Activated gamma-delta T cell treated with Interleukin-2 at 50 U/mL for 16 hours (primary cell): ENCODE measurements at places on chromosomes 13 and 19.

- DNase-seq: peak; percentile 61
Observed at GRCh38 chr19:3359015-3359918, 7.1 kb upstream of the NFIC start.

DNA sequence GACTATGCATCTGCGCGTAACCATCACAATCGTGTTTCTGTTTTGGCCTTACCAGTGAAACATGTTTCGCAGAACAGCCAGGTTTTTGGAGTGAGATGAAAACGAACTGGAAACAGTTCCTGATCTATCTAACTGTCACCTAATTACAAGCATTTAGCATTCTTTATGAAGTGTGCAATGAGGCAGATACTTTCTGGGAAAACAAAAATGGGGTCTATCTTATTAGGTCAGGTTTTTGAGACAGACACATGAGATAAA lies 182.8 kb downstream of the LMO7 start:
- no peak for DNase-seq

- DNase-seq: no peak
Observed at GRCh38 chr13:23710366-23710765, 140.2 kb downstream of the TNFRSF19 start.

DNA sequence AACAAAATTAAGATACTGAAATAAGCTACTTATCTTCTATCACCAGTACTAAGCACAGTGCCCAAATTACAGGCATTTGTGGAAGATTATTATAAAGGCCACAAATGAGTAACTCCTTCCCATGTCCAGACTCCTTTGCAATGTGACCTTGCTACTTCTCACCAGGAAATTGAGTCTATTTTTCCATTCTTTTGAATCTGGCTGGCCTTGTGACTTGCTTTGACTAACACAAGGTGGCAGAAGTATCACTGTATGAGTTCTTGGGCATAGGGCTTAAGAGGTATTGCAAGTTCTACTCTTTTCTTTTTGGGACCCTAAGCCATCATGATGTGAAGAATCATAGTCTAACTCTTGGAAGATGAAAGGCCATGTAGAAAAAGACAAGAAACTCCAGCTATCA lies 49.9 kb downstream of the UGGT2 start:
- no peak for DNase-seq

GRCh38 chr13:30022256-30022655 lies 171.8 kb upstream of the UBL3 start:
- no peak for DNase-seq

DNA sequence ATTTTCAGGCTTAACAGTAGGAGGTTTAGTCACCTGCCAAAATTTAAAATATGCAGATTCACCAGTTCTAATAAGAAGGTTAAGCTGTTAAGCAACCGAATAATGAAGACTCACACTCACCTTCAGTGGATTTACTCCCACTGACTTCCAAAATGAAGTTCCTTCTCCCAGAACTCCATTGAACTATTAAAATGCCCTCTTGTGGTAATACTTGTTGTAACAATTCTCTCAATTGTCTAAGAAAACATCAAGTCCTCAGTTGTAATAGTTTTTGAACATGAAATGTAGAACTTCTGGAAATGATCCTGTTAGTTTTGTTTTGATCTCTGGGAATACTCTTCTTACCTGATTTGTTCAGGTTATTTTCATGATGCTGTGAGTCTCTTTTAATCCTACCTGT lies 522.0 kb upstream of the ATXN8OS start:
- DNase-seq: no peak

DNA sequence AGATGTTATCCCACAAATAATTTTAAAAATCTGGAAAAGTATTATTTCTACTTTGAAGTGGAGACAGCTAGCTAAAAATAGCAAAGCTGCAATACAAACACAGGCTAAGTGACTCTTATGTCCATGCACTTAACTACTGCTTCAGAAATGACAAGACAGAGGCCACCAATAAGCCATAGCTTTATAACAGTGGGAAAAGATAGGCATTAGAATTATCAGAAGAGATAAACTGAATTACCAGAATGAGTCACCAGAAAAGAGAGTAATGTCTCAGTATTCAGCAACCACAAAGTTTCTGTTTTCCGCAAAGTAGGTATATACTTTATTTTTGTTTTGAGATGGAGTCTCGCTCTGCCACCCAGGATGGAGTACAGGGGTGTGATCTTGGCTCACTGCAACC lies 17.1 kb downstream of the CLN5 start:
- no peak for DNase-seq

DNA sequence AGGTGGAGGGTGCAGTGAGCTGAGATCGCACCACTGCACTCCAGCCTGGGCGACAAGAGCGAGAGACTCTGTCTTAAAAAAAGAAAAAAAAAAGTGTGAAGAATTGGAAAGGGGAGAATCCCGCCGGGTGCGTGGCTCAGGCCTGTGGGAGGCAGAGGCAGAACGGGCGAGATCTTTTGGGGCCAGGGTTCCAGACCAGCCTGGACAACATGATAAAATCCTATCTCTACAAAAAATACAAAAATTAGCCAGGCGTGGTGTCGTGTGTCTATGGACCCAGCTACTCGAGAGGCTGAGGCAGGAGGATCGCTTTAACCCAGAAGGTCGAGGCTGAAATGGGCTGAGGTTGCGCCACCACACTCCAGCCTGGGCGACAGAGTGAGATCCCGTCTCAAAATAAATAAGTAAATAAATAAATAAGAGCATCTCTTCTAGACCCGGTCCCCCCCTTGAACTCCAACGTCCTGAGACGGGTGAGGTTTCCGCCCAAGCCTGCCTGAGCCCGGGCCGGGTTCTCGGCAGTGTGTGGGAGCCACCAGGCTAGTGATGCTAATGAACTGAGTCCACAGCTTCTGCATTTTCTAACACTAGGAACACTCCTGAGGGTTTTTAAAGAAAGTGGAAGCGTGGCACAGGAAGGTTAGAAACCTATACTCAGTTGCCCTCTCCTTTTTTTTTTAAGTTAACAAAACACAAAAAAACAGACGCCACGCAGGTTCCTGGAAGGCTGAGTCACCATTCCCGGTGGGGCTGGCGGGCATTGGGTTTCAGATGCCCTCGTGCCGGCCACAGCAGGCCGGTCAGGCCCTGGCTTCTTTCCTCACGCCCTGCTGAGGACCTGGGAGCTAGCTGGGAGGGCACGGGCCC lies 22.0 kb downstream of the GPX4 start:
- DNase-seq: no peak

DNA sequence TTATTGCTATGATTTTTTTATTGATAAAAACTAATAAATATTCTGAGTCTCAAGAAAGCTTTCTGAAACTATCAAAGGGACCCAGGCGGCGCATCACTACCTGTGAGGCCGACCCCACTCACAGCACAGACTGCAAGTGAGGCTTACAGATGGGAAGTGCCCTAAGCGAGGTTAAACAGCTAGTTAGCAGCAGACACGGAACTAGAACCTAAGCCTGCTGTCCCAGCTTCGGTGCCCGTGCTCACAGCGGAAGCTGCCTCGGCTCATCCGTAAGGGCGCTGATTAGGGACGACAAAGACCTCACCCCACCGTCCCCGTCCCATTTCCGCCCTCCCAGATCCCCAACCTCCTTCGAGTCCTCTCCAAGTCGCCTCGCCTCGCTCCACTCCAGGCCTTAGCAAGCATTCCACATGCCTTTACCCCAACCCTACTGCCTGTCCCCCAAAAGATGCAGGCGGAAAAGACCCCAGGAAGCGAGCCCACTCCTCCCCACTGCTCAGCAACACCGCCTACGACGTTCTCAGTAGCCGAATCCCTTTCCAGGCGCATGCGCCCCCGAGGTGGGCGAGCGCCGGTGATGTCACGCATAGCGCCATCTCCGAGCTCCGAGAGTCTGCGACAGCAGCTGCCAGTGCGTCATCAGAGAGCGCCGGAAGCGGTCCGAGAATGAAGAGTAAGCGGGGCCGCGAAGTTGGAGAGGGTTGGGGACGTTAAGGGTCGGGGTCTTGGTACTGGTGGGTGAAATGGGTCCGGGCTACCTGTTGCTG lies at the start of gene POP4:
Gene POP4, plus strand, starts transcription at position 631 of the 767 bp plus-strand sequence. Its CDS starts 36 bp downstream, at position 667.
- DNase-seq: peak; percentile 97

DNA sequence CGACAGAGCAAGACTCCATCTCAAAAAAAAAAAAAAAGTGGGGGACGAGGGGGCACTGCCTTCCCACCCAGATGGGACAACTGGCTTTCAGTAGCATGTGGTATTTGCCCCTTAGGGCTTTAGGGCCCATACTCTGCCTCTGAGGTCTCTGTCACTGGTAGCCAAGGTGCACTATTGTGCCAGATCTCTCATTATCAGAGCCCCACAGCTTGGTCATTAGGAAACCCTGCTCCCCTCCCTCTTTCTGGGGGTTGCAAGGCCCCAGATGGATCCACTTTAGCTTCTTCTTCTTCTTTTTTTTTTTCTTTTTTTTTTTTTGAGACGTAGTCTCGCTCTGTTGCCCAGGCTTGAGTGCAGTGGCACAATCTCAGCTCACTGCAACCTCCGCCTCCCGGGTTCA lies 11.2 kb upstream of the ZNF358 start:
- DNase-seq: no peak

DNA sequence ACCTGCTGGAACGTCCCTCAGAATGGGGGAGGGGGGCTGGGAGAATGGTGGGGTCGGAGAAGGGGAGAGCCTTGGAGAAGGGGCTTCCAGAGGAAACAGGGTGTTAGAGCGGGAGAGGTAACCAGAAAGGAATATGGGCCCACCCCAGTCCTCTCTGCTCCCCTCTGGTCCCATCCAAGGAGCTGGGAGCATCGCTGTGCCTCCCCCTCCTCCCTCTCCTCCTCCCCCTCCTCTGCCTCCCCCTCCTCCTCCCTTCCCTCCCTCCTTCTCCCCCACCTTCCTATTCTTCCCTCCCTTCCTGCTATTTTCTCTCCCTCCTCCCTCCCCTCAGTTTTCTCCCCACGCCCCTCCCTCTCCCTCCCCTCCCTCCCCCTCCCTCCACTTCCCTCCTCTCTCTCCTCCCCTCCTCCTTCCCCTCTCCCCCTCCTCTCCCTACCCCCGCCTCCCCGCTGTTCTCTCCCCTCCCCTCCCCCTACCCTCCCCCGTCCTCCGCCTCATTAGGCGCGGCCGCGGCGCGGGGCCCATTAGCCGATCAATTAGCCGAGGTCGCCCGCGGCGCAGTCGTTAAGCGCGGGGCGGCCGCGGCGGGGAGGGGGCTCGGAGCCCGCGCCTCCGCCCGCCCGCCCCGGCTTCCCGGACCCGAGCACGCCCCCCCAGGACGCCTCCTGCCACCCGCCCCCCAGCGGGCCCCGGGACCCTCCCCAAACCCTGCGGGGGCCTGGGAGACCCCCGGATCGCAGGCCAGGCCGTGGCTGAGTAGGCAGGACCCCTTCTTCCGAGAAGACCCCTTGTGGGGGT lies 15.4 kb downstream of the TLE5 start:
- DNase-seq: no peak

DNA sequence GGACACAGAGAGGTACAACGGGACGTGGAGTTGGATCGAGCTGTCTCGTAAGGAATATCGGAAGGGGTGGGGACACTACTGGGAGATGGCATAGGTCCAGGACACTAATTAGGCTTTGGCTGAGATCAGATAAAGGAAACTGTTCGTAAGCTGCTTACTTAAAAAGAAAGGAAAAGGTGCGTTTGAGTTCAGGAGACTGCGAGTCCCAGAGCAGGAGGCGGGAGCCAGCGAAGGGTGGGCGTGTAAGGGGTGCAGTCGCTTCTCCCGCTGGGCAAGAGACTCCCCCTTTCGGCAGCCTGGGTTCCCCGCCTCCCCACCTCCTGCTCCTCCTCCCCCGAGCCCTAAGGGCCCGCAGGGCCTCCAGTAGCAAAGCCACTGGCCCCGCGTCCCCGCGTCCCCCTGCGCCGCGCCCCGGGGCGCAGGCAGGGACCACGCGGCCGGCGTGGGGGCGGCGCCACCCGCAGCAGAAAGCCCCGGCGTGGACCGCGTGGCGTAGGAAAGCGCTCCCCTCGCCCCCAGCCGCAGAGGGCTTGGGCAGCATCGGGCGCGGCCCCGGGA lies 547 bp downstream of the ABCC4 start:
- peak; percentile 36 for DNase-seq

- DNase-seq: no peak
Observed at GRCh38 chr13:20451397-20451796, 74.3 kb downstream of the CRYL1 start.

GRCh38 chr13:81089371-81090157 lies 748.6 kb upstream of the SPRY2 start:
- no peak for DNase-seq

DNA sequence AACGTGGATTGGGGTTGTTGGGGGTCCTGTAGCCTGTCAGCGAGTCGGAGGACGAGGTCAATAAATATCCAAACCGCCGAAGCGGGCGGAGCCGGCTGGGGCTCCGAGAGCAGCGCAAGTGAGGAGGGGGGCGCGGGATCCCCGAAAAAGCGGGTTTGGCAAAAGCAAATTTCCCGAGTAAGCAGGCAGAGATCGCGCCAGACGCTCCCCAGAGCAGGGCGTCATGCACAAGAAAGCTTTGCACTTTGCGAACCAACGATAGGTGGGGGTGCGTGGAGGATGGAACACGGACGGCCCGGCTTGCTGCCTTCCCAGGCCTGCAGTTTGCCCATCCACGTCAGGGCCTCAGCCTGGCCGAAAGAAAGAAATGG lies 754 bp upstream of the SIX5 start:
- no peak for DNase-seq

DNA sequence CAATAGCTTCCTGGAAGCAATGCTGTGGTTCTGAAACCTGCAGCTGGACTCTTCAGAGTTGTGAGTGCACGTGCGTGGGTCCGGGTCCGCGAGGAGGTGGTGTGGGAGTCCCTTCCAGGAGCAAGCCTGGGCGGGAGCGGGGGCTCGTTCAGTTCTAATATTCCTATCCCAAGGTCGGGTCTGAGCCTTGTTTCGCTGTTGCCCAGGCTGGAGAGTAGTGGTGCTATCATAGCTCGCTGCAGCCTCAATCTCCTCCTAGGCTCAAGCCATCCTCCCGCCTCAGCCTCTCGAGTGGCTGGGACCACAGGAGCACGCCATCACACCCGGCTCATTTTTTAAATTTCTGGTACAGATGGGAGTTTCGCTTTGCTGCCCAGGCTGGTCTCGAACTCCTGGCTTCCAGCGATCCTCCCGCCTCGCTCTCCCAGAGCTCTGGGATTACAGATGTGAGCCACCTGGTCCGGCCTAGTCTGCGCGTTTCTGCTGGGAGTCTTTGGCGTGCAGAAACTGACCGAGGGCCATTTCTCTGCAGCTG lies 625 bp downstream of the ZFP82 start:
- no peak for DNase-seq

DNA sequence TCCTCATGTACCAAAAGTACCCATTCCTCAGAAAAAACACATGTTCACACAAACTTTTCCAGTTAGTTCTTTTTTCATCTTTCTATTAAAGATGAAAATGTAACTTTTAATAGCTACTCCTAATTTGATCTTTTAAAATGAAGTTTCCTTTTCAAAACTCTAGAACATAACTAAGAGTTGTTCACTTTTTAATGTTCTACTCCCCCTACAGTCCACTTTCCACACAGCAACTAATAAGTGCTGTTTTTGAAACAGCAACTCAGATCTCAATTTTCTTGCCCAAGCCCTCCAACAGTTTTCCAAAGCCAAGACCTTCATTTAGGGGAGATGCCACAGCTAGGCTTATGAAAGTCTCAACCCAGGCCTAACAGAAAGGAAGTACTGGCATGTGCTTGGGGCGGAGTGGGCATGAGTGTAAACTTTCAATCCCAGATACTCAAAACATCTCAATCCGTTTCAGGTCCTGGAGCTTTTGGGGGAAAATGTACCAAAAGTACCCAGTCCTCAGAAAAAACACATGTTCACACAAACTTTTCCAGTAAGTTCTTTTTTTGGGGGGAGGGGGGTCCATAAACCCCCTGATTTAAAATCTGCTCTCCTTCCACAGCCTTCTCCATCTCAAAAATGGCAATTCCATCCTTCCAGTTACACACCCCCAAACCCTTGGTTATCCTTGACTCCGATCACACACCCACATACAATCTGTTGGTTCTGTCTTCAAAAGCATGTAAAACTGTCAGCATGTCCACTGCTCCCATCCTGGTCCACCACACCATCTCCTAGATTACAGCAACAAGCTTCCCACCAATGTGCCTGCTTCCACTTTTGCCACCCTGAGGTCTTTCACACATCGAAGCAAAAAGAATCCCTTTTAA lies 2.0 kb downstream of the FBL start:
- DNase-seq: peak; percentile 34
